Stimulated activated CD8-positive, alpha-beta memory T cell treated with anti-CD3 and anti-CD28 coated beads, Interleukin-12 subunit alpha, Interleukin-12 subunit beta, amount 100 ng/mL, for 1 hour (primary cell): ENCODE measurements at places on chromosomes 12 and 14.

- DNase-seq = peak; percentile 96
These were observed at the start of gene UTP20 for GRCh38 chr12:101280006-101280505. Gene UTP20, plus strand, starts transcription at chr12:101280105. Its CDS starts 178 bp downstream, at chr12:101280283.

DNA sequence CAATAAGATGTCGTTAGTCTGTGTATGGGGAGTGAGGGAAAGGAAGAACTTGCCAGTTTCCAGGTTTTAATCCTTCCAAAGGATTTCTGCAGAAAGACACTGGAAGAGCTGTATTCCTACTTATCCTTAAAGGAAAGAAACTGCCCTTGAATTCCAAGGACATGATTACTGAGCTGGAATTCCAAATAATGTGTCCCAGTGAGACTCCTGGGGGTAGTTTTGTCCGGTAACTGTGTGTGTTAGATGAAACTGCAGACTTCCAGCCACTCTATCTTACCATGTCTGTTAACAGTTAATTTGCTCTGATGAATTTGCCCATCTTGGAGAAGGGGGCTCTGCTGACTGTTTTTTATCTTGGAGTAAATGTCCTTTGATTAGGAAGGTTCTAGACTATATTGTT is 33.0 kb downstream of the CKB start:
- DNase-seq = no peak

DNA sequence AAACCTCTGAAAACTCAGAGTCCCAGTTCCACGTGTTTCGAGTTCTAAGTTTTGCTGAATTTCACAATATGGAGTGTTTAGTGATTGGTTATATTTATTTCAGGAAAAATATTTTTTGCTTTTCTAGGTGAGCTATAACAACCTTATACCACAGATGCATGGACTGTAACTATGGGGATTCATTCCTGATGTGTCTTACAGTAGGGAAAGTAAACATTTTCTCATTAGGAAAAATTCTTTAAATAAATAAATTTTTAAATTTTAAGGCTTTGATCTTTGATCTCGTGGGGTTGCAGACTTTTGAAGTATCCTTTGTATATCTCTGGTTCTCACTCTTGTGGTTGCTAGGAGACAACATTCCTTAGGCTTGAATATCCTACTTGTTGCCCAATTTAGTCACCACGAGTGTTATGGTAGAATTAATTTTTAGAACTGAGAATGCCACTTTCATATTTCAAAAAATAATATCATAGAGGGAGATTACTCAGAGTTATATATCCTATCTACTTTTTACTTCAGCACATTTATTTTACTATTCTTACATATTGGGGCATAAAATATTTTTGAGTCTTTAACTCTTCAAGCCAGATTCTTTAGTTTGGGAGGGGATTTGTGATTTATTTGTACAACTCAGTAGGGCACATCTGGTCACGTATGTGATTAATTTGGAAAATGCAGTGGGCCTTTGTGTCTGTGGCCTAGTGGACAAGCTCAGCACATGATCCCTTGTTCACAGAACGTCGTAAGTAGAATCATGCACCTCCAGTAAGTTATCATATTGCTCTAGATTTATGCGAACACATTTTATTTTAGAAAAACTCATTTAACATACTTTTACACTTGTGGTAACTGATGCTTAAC is 224.0 kb downstream of the TTC6 start:
- DNase-seq = no peak

DNA sequence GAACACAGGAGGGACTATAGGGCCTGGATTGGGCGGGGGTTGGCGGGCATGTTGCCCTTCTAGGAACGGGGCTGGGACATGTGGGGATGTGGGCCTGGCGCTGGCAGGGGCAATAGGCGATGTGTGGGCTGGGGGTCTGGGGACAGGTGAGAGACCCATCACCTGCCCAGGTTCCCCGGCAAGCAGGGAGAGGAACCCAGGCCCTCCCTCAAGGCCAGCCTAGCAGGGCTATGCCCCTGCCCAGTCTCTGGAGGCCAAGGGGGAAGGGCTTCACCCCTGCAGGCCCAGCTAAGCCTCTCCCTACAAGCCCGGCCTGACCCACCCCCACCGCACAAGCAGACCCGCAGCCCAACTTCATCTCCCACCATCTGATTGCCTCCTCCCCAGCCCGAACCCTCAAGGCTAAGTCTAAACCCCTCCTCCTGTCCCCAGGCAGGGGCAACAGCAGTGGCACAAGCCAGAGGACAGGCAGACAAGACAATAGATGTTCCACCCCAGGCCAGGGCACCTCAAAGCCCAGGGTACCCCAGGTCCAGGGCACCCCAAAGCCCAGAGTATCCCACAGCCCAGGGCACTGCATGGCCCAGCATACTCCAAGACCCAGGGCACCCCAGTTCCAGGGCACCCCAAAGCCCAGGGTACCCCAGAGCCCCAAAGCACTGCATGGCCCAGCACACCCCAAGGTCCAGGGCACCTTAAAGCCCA is 6.5 kb downstream of the JAG2 start:
- no peak for DNase-seq

DNA sequence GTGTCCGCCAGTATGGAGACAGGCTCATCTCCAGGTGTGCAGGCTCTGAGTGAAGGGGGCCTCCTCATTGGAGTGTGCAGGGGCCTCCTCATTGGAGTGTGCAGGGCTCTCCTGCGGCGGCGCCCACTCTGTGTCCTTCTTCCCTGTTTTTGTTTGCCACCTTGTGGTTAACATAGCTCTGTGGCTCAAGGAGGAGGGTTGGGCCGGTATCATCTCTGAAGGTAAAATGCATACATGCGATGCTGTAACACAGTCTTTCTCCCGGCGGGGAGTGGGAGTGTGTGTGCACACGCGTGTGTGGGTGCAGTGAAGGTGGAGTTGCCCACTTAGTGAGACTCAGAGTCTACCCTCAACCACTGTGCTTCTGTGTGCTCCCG is 429.4 kb downstream of the ZFP36L1 start:
- DNase-seq = no peak

DNA sequence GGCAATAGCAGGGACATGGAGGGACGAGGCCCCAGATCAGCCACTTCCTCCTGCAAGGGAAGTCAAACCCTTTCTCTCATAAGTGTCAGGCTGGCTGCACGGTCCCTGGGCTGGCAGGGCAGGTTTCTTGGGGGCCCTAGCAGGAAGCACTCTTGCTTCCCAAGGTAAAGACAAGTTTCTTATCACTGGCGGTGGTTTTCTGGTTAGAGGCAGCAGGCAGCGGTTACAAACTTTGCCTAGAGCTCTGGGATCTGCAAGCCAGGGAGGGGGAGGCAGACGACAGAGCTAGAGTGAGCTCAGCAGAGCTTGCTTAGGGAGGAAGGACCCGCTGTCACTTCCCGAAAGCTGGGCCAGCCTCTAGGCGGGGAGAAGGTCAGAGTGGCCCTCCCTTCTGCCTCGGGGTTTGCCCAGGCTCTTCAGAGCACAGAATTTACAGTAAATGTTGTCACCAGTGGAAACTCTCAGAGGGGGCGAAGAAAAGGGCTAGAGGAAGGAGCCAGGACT is 20.4 kb downstream of the BATF start:
- DNase-seq = peak; percentile 54

DNA sequence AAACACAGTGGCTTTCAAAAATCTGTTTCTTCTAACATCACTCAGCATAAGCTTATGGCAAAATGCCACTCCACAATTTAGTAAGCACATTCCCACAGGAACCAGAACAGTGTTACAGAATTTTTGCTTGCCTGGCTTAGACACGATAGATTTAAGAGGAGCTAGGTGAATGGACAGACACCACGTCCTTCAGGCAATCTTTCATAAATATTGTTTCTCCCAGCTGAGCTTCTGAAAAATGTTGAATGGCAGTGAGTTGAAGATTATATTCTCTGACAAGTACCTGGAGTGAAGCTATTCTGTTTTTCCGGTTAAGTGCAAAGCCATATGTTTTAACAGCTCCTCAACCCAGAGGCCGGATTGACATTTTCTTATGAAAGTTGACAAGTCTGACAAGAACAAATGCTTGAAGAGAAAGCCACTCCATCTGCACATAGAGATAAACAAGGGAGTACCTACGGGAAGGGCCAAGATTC is 102.0 kb downstream of the FSCB start:
- DNase-seq = no peak

GRCh38 chr14:68553311-68553710 is 239.6 kb downstream of the ZFP36L1 start:
- no peak for DNase-seq

DNA sequence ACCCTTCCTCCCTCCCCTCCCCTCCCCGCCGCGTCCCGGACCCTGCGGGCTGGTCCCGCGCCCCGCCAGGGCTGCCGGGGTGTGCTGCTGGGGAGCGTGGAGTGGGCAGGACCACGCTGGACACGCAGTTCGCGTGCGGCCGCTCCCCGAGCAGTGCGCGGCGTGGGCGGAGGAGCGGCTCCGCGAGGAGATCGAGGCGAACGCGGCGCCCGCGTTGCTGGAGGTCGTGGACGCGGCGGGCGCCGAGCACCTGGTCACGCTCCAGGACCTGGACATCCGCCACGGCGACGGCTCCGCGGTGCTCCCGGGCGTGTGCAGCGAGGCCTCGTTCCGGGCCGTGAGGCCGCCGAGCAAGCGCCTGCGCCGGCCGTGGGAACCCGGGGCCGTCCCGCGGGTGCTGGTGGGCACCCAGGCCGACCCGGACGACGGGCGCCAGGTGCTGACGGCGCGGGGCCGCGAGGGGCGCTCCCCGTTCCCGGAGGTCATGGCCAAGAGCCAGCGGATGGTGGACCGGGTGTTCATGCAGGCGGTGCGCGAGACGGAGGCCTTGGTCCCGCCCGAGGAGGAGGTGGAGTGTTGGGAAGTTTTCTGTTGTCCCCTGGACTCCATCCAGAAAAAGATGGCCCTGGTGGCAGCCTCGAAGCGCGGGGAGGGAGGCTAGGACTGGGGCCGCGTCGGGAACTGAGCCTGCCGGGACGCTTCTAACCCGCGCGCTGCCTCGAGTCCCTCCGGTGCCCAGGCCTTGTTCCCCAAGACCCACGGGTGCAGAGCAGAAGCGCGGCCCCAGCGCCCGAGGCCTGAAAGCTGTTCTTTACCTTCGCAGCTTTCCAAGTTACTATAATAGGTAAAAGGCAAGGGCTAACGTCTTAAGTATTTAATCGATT is 54.7 kb upstream of the EIF5 start:
- DNase-seq = no peak

- DNase-seq = no peak
These were observed 1.1 kb downstream of the ANKRD52 start for GRCh38 chr12:56257071-56257470.
